Activated CD8-positive, alpha-beta memory T cell treated with anti-CD3 and anti-CD28 coated beads for 1 hour (primary cell): ENCODE measurements at places on chromosomes 3 and 15.

DNA sequence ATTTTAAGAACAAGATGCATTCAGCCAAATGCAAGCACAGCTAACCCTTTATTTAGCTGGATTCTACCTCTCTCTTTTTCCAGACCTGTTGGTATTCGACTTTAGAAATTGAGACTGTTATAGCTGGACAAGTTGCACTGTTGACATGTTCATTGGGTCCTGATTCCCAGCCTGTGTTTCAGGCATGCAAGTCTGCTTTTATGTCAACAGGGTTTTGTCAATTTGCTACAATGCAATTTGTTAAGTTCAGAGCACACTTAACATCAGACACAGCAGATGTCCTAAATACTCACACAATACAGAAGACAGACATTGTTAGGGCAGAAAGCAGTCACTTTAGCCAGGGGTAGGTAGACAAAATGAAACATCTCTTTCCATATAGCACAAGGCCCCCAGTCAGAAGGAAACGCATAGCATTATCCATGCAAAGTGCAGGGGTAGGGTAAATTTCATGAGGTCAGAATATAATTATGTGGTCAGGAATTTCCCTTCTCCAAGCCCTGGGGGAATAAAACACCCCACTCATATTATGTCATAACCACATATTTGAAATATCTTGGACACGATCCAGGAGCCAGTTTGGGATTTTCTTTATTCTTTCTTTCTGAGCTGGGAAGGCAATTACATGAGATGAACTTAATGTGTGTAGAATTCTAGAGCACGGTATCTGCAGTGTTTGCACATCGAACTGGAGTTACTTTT, 504.1 kb downstream of the NTRK3 start:
- DNase-seq: no peak

- DNase-seq: no peak
Measured at GRCh38 chr3:62525281-62525680, 151.9 kb upstream of the FEZF2 start.

DNA sequence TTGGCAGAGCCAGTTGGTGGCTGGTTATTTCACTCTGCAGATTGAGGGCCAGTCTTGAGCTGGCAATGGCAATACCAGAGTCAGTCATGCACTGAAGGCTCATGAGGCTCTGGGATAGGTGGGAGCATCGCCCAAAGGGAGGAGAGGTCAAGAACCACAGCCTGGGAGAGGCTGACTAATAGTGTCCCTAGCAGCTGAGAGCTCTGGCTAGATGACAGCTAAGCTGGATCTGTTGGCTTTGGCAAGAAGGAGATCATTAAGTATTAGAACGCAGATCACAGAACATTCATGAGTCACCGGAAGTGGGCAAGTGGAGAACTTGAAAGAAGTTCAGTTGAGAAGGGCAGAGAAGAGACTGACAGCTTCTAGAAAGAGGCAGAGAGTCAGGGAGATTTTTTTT, 521.1 kb downstream of the NR2F2 start:
- DNase-seq: no peak

DNA sequence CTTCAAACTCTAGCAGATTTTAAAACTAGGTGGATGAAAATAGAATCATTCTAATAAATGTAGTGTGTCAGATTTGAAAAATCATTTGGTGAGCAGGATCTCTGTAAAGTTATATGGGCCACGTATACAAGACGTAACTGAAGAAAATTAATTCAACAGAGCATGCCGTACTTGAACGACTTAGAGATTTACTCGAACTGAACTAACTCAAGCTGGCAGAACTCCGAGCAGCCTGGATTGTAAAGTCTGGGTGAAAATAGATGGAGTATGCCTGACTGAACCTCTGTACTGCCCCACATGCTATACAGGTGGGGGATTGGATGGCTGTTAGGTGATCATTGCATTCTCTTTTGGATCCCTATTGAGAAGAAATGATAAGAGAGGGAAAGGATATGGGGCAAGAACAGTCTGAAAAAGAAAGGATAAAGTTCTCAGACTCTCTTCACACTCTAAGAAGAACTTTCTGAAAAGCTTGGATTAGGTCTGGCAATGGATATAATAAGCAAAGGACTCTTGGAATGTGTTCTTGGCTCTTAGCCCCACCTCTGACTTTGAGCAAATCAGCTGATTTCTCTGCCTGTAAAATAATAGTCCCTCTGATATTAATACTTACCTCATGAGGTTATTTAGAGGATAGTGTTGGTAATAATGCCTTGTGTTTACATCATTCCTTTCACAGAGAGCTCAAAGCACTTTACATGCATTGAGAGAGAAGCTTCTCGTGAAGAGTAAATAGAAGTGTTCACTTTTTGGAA, 147.5 kb downstream of the FILIP1L start:
- no peak for DNase-seq

DNA sequence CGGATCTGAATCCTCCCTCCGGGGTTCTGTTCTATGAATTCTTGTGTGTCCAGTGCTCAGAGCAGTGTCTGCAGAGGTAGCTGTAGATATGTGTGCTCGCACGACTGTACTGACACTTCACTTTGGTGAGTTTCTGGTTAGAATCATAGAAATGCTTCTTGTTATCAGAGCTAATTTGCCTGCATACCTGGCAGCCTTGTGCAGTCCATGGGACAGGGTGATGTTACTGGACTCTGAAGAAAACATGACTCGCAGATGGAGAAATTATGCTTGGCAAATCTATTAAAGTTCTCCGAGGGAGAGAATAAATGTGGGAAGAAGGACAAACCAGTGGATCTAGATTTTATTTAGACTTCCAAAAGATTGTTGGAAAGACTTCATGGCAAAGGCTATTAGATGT, 12.2 kb downstream of the CGNL1 start:
- no peak for DNase-seq

- DNase-seq: no peak
Measured at GRCh38 chr15:76058714-76059319, 968 bp upstream of the TMEM266 start.

DNA sequence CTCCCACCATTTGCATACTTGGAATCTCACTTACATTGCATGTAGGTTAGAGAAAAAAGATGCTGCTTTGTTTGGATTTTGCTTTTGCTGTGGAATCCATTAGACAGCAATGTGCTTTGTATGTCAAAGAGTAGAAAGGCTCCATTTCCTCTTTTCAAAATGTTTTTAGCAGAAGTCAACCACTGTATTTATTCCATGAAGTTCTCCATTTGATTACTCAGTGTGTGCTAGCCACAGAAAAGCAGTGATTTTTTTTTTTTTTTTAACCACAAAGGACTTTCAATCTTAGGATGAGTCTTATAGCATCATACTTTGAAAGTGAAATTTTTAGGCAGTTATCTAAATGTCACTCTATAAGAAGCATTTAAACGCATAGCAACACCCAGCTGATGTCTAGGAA, 285.0 kb upstream of the ADAMTS9 start:
- DNase-seq: no peak
